ENCODE measurements at places on chromosomes 3 and 15.

- DNase-seq: no peak
These were observed 163.8 kb upstream of the ARHGEF26 start for GRCh38 chr3:153957421-153957820.

- DNase-seq: no peak
These were observed 138.6 kb downstream of the PDCD6IP start for GRCh38 chr3:33936921-33937525.

DNA sequence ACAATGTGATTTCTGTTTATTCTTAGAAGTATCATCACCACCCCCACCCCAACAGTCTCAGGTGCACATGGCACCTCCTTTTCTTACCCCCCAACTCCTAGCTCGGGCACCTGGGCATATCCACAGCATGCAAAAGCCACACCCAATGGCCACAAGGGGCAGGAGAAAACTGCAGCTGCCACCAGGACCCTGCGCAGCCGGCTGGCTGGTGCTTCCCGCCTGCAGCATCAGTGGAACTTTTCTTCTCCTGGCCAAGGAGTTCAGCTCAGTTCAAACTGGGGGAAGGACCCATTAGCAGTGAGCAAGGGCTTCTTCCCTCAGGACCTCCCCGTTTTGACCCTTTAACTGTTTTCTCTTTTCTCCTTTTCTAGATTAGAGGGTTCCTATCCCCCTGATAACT, 44.8 kb downstream of the TM4SF18 start:
- DNase-seq: no peak

GRCh38 chr3:194386648-194387047, 12.4 kb downstream of the GP5 start:
- DNase-seq: no peak

- no peak for DNase-seq
These were observed 74.0 kb upstream of the MANF start for GRCh38 chr3:51311055-51311454.

DNA sequence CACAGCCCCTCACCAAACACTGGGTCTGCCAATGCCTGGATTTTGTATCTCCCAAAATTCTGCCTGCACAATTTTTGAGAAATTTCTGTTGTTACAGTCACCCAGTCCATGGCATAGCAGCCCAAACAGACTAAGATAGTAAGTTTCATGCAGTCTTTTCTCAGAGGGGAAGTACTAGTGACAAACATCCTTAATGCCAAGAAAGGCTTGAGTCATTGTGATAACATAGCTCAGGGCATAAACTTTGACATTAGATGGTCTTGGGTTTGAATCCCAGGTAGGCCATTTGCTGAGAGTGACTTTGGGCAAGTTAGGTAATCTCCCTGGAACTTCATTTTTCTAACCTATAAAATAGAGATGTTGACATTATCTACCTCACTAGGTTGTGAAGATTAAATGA, 36.1 kb upstream of the PFN2 start:
- DNase-seq: no peak

GRCh38 chr3:123773681-123774431, 110.3 kb downstream of the MYLK start:
- no peak for DNase-seq

GRCh38 chr3:160919942-160920341, 163.9 kb downstream of the PPM1L start:
- DNase-seq: no peak

- no peak for DNase-seq
These were observed 153.3 kb downstream of the ECT2 start for GRCh38 chr3:172903642-172904320.

- no peak for DNase-seq
These were observed 56.3 kb downstream of the ZNF148 start for GRCh38 chr3:125318871-125319270.

DNA sequence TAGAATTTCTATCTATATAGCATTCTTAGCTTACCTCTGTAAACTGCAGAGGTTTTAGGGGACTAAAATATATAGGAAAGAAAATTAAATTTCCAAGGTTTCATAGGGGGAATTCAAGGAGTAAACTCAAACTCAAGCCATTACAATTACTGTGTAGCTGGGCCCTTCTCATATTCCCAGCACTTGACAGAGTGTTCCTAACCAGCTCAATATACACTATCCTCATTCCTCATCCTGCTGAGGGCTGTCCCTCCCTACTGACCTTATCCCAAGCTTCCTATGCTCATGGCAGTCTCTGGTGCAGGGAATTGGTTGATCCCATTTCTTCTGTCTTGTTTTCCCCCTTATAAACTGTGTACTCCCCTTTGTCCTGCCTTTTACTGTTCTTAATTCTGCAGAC, 33.9 kb downstream of the NXPE3 start:
- no peak for DNase-seq

GRCh38 chr3:143060906-143061305, 58.7 kb upstream of the CHST2 start:
- DNase-seq: no peak

DNA sequence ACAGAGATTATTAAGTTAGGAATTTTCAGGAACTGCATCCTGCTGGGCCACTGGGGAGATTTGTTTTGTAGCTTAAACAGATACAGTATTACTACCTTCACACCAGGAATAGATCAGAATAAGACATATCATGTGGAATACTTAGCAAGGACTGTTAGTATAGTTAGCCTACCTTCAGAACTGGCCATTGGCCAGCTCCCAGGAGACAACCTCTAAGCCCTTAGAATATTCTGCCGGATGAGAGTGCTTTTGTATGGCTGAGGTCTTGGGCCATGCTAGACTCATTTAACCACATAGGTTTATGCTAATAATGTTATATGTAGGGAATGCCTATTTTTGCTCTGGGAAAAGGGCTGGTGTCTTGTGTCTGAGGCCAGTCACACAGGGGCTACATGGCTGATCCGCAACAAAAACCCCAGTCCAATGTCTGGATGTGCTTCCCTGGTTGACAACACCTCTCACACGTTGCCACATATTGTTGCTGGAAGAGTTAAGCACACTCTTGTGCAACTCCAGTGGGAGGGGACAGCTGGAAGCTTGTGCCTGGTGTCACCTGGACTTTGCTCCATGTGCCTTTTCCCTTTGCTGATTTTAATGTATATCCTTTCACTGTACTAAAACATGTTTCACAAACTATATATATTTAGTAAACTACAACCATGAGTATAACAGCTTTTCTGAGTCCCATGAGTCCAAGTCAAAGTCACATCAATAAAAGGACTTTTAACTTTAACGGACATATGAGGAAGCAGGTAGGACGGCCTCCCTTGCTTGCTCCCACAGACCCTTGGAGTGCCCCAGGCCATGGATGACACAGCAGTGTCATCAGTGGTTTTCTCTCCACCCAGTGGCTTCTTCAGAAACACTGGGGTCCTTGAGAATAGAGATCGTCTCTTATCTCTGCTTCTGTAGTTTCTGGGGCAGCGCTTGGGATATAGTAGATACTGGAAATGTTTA, 118.0 kb upstream of the C3orf80 start:
- DNase-seq: no peak

- no peak for DNase-seq
These were observed 23.7 kb upstream of the P4HTM start for GRCh38 chr3:48966367-48966766.

DNA sequence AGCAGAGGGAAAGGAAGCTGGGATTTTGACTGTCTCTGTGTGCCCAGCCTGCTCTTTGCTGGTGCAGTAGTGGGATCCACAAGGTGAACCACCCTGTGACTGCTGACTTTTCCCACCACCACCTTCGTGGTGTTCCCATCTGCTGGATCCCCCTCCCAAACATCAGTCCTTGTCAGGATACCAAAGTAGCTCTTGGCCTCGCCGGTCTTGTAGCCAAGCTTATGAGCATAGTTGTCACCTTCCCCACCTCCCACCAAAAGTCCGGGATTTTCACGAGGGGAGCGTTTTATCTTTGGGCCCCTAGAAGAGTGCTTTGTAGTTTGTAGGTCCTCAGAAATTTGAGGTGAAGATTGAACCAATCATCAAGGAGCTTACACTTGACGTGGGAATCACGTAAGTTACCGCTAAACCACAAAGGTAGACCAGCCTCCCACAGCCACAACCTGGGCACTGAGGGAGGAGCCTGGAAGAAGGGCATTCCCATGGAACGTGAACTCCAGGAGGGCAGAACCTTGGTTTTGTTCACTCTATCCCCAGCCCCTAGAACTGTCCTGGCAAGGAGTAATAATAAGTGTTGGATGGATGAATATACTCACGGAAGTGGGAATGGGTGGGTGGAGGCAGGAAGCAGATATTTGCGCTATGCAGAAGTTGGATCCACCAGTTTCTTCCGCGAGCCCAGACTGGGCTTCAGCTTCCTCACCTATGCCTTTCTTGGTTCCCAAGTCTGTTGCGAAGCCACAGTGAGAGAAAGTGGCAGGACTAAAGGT, 814 bp upstream of the TEX264 start:
- no peak for DNase-seq

DNA sequence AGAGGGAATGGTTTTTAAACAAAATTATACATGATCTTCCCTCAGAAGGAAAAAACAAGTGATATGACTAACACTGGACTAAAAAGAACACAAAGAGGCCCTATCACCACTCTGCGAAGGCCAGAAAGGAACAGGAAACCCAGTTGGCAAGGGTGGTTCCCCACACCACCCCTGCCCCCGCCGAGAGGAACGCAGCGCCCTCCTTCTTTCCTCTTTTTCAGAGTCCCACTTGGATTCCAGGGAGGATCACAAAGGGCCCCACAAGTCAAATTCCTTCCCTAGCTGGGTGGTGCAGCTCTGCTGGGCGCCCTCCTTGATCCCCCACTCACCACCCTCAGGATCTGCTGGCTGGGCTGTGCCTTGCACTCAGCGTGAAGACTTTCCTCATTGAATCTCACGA, 29.8 kb downstream of the PLA1A start:
- no peak for DNase-seq

- DNase-seq: no peak
These were observed 941.1 kb upstream of the CFAP20DC start for GRCh38 chr3:59990915-59991314.

- no peak for DNase-seq
These were observed 26.9 kb downstream of the PRKAR2A start for GRCh38 chr3:48820612-48821324.

GRCh38 chr15:100786139-100786531, 93.5 kb upstream of the ALDH1A3 start:
- DNase-seq: no peak

DNA sequence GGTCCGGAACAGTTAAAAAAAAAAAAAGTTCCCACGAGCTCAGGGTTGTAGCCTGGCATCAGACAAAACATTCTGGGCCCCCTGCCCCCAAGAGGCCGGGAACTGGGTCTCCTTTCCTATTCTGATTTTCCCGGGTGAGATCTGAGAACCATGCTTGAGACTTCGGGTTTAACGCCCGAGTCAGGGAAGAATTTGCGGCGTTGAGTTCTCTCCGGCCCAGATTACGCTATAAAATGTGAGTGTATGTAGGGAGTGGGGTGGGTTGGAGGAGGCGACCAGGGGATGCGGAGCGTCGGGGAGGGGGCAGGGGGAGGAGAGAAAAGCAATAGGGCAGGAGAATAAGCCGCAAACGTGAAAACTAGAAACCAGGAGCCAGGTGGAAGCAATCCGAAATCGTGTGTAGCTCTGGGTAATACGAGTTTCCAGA, 2.7 kb downstream of the ZIC1 start:
- no peak for DNase-seq

- DNase-seq: no peak
These were observed 497.4 kb upstream of the RASGRP1 start for GRCh38 chr15:39061952-39062464.

- no peak for DNase-seq
These were observed 98.9 kb downstream of the UACA start for GRCh38 chr15:70664494-70664893.

- DNase-seq: no peak
These were observed 85.6 kb upstream of the RASGRF1 start for GRCh38 chr15:79176151-79176550.

DNA sequence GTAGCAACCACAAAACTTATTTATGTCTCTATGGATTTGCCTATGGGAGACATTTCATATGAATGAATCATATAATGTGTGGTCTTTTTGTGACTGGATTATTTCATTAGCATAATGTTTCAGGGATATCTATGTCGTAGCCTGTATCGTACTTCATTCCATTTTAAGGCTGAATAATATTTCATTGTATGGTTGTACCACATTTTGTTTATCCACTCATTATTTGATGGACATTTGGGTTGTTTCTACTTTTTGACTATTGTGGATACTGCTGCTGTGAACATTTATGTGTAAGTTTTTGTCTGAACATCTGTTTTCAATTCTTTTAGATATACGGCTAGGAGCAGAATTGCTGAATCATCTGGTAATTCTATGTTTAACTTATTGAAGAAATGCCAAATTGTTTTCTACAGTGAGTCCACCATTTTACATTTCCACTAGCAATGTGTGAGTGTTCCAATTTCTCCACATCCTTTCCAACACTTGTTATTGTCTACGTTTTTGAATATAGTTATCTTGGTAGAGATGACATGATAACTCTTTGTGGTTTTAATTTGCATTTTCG, 134.4 kb upstream of the DAZL start:
- no peak for DNase-seq

DNA sequence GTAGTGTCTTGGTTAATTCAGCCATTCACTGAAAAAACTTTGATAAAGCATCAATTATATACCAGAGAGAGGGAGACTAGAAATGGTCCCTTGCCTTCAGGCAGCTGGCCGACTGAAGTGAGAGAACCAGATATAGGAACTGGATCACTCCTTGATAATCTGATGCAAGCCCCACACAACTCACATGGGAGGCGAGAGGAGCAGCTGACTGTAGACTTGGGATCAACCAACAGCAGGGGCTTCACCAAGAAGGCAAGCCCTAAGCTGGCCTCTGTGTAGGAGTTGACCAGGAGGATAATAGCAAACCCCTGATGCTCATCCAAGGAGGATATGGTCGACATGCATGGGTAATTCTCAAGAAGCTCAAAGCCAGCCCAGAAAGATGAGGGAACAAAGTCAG, 133.1 kb downstream of the SRGAP3 start:
- DNase-seq: no peak

GRCh38 chr3:191255156-191255555, 56.1 kb downstream of the OSTN start:
- DNase-seq: no peak

- DNase-seq: no peak
These were observed 12.2 kb downstream of the NEK10 start for GRCh38 chr3:27356976-27357375.

GRCh38 chr3:111366515-111366914, 175.5 kb upstream of the CD96 start:
- DNase-seq: no peak

GRCh38 chr3:3560591-3561311, 238.5 kb upstream of the LRRN1 start:
- DNase-seq: no peak

DNA sequence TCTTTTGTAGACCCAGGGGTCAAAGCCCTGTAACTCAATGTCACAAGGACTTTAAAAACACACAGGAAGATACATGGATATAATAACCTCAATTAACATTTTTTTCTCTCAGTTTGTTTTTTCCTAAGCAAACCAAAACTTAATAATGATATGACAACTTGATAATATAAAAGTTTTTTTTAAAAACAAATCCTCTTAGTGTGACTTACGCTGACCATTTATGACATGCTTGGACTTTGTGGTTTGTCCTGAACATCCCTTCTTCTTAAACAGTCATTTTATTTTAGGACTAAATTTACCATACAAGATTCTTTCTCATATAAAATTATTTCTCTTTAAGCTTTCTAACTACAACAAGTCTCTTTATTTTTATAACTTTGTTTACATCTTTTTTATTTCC, 25.4 kb upstream of the FAM3D start:
- no peak for DNase-seq
